Thoracic aorta (tissue), 2 donors: ENCODE measurements at places on chromosomes 16 and 17. TPM values are rescaled to one million over a fixed set of nuclear protein-coding genes. Genes with fewer than 3 reads are reported as not detected.

DNA sequence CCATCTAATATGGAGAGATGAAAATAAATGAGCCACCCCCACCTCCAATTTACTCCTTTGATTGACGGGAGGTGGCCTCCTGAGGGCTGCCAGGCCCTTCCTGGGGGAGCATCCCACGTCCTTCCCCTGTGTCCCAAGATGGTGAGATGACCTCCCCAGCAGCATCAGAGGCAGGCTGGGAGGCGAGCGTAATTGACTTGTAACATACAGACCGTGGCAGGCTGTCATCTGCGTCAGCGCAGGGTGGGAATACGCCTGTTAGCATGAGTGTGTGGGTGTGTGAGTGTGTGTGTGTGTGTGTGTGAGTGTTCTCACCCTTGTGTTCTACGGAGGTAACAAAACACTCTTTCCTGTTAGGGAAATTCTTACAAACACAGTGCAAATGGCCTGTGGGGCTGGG, 156.9 kb upstream of the CIBAR2 start:
- H3K27ac ChIP-seq: no peak overlapping the region
- H3K4me3 ChIP-seq: no peak overlapping the region
- H3K36me3 ChIP-seq: no peaks in the 10 kb centered on the region
- no peaks in the 10 kb centered on the region for H3K27me3 ChIP-seq

GRCh38 chr16:4775005-4775404, 8.0 kb upstream of the ZNF500 start:
- no peak overlapping the region for H3K27ac ChIP-seq
- H3K4me3 ChIP-seq: no peak overlapping the region
- no peaks in the 10 kb centered on the region for H3K27me3 ChIP-seq
- no peaks in the 10 kb centered on the region for H3K36me3 ChIP-seq
- H3K4me1 ChIP-seq: no peaks in the 10 kb centered on the region
- DNase-seq: no peak

DNA sequence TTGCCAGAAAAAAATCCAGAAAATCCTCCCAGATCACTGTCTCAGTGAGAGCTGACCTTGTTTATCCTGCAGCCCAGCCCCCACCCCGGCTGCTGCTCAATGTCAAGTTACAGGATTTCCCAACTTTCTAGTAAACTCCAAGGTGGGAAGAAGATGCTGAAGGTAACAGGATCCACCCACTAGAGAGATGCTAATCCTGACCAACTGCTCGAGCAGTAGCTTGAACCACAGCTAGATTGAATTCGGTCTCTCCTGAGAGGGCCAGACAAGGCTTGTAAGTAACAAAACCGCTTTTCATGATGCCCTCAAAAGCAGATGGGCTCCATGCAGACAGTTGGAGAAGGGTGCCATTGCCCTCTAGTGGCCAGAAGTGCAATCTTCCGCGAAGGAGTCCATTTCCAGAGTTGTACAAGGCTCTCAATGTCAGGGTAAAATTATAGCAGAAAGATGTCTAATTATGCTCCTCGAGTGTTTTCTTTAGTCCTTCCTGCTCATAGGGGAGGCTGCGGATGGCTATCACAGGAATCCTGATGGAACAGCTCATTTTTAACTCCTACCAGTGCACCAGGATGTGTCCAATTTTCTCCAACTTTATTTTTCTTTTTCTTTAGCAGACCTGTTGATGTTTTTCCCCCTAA, 3.9 kb downstream of the CDH11 start:
- H3K4me3 ChIP-seq: peak overlapping the region; percentile 7
- H3K27me3 ChIP-seq: no peaks in the 10 kb centered on the region
- no peaks in the 10 kb centered on the region for H3K36me3 ChIP-seq
- H3K27ac ChIP-seq: no peak overlapping the region
- DNase-seq: no peak
- peaks cover 17% of the 10 kb centered on the region for H3K4me1 ChIP-seq

The GP1BA gene
- not detected for total RNA-seq

The CACNG1 gene
- total RNA-seq: not detected

The COL1A1 gene
- total RNA-seq: 270 TPM

DNA sequence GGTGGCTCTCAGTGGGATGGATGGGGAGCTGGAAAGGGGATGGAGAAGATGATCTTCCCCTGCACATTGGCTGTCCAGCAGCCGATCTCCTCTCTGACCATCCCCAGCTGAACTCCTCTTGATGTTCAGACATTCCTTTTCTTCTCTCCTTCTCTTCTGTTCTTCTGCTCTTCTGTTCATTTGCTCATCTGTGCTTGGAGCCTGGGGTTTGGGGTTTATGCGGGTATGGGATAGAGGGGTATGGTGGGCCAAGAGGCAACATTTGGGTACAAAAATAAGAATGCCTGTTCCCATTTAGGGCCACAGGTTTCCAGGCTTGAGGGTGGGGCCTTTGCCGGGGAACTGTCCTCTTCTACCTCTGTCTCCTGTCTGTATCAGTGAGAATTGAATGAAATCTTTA, 205.4 kb upstream of the XYLT1 start:
- no peak overlapping the region for H3K27ac ChIP-seq
- DNase-seq: no peak
- H3K36me3 ChIP-seq: no peaks in the 10 kb centered on the region
- H3K27me3 ChIP-seq: no peaks in the 10 kb centered on the region
- H3K4me1 ChIP-seq: no peaks in the 10 kb centered on the region

The ATAD5 gene
- 0.81 TPM for total RNA-seq

The KCNH4 gene
- total RNA-seq: not detected

GRCh38 chr17:20823905-20824304, 218.9 kb downstream of the USP22 start:
- H3K4me3 ChIP-seq: no peak overlapping the region
- DNase-seq: no peak
- H3K27ac ChIP-seq: no peak overlapping the region
- no peaks in the 10 kb centered on the region for H3K4me1 ChIP-seq

- no peaks in the 10 kb centered on the region for H3K4me1 ChIP-seq
- H3K4me3 ChIP-seq: no peak overlapping the region
- no peak overlapping the region for H3K27ac ChIP-seq
- H3K36me3 ChIP-seq: no peaks in the 10 kb centered on the region
Measured at GRCh38 chr16:58824201-58824600, 90.1 kb upstream of the GOT2 start.

The C17orf50 gene
- not detected for total RNA-seq

The DHRS7C gene
- total RNA-seq: not detected
